ENCODE measurements at places on chromosomes 5 and 9. TPM values are rescaled to one million over a fixed set of nuclear protein-coding genes. Genes with fewer than 3 reads are reported as not detected.

- H3K4me1 ChIP-seq, result no peaks in the 10 kb centered on the region
Measured at GRCh38 chr5:24497591-24498157, 147.1 kb downstream of the CDH10 start.

GRCh38 chr5:174807471-174807870 lies 83.1 kb downstream of the MSX2 start:
- no peak overlapping the region for H3K27ac ChIP-seq
- H3K4me3 ChIP-seq, result no peak overlapping the region
- H3K36me3 ChIP-seq, result no peaks in the 10 kb centered on the region
- no peaks in the 10 kb centered on the region for H3K27me3 ChIP-seq
- no peak for DNase-seq
- H3K4me1 ChIP-seq, result no peaks in the 10 kb centered on the region

GRCh38 chr9:34512131-34513078 lies 10.4 kb downstream of the ENHO start:
- H3K4me1 ChIP-seq, result no peaks in the 10 kb centered on the region
- H3K36me3 ChIP-seq, result no peaks in the 10 kb centered on the region
- no peak overlapping the region for H3K27ac ChIP-seq
- H3K27me3 ChIP-seq, result no peaks in the 10 kb centered on the region
- peak; percentile 51 for DNase-seq
- no peak overlapping the region for H3K4me3 ChIP-seq

GRCh38 chr9:4508246-4508906 lies 18.1 kb downstream of the SLC1A1 start:
- no peaks in the 10 kb centered on the region for H3K36me3 ChIP-seq
- H3K27me3 ChIP-seq, result no peaks in the 10 kb centered on the region
- H3K27ac ChIP-seq, result no peak overlapping the region

DNA sequence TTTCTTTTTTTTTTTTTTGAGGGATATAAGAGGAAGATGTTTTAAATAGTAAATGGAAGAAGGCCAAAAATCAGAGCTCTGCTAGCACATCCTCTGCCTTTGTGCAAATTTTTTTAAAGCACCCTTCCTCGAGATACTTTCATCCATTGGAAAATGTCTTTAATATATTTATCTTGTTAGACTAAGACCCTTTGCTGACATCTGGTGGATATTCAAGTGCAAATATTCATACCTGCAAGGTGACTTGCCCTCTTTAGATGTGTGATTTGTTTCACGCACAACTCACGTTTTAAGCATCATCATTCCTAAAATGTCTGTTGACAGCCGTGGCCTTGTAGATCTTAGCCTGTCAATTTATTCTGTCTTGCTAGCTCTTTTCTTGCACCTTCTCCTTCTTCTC lies 258.5 kb downstream of the AGTPBP1 start:
- no peaks in the 10 kb centered on the region for H3K4me1 ChIP-seq
- H3K27ac ChIP-seq, result no peak overlapping the region
- no peaks in the 10 kb centered on the region for H3K36me3 ChIP-seq
- no peaks in the 10 kb centered on the region for H3K27me3 ChIP-seq

DNA sequence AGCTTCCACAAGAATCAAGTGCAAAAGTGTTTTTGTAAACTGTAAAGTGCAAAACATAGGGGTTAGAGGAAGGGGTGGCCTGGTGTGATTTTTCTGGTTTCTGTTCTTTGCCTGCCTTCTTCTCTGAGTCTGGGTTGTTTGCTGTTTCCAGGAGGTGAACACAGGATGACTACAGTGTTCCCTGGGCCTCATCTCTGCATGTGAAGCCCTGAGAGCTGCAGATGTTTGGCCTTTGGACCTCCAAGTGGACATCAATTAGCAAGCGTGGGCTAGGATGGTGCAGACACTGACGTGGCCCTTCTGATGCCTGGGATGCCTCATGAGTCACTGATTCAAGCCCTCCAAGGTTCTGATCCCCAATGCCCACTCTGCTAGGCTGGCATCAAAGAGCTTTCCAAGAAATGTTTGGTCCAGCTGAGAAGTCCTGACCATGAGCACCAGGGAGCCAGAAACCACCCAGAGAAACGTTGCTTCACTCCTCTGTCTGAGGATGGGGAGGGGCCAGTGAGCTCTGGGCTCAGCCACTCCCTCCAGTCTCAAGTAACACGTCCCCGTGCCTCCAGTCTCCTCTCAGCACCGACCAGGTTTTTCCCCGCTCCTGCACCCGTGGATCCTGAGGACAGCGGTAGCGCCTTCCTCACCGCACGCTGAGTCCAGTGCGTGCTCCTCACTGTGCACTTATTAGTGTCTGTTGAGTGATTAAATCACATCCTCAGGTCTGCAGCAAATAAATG lies 7.6 kb downstream of the IL9 start:
- no peak for DNase-seq
- no peaks in the 10 kb centered on the region for H3K36me3 ChIP-seq
- no peak overlapping the region for H3K27ac ChIP-seq
- H3K4me3 ChIP-seq, result no peak overlapping the region
- no peaks in the 10 kb centered on the region for H3K27me3 ChIP-seq
- no peaks in the 10 kb centered on the region for H3K4me1 ChIP-seq

DNA sequence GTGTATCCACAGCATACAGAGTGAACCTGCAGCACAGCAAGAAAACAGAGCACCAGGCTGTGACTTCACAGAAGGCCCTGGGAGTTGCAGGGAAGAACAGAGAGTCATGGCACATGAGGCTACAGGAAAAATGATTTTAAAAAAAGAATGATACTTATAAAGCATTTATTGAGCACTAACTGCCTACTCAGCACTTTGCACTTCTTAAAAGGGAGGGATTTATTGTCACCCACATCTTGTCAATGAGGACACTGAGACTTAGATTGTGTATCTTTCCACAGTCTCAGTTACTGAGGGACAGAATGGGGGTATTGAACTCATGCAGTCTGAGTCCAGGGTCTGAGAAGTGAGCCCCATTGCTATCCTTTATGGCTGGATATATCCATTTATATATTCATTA lies 244.6 kb upstream of the TRIM32 start:
- no peaks in the 10 kb centered on the region for H3K36me3 ChIP-seq
- no peak overlapping the region for H3K4me3 ChIP-seq
- no peaks in the 10 kb centered on the region for H3K27me3 ChIP-seq
- DNase-seq, result no peak

DNA sequence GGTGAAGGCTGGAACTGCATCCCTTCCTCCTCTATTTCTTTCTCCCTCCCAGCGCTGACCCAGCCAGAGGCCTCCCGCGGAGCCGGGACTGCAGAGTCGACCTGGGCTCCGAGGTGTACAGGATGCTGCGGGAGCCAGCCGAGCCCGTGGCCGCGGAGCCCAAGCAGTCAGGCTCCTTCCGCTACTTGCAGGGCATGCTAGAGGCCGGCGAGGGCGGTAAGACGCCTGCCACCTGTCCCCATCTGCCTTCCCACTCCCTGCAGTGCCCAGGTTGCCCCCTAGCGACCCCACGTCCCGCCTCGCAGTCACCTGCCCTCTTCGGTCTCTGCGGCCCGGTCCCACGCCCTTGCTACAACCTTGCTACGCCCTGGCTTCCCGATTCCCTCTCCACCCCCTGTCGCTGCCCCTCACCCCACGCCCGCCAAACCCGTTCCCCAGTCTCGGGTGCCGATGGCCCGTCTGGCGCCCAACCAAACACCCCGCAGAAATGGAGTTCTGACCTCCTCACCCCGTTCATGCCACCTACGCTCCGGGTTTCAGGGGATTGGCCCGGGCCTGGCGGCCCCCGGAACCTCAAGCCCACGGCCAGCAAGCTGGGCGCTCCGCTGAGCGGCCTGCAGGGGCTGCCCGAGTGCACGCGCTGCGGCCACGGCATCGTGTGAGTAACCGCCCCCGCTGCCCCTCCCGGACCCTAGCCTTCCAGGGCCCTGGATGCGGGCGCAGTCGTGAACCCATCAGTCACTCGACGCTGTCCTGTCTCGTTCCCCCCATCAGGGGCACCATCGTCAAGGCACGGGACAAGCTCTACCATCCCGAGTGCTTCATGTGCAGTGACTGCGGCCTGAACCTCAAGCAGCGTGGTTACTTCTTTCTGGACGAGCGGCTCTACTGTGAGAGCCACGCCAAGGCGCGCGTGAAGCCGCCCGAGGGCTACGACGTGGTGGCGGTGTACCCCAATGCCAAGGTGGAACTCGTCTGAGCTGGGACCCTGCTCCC lies 14.1 kb downstream of the PDLIM4 start:
- no peak for DNase-seq
- no peak overlapping the region for H3K4me3 ChIP-seq
- peaks cover 54% of the 10 kb centered on the region for H3K4me1 ChIP-seq
- no peaks in the 10 kb centered on the region for H3K27me3 ChIP-seq
- peaks cover 15% of the 10 kb centered on the region for H3K36me3 ChIP-seq

- H3K27ac ChIP-seq, result no peak overlapping the region
- no peak overlapping the region for H3K4me3 ChIP-seq
- H3K4me1 ChIP-seq, result no peaks in the 10 kb centered on the region
- no peaks in the 10 kb centered on the region for H3K36me3 ChIP-seq
Measured at GRCh38 chr9:1200847-1201251, 150.7 kb downstream of the DMRT2 start.

- DNase-seq, result peak; percentile 48
- H3K36me3 ChIP-seq, result peaks cover 13% of the 10 kb centered on the region
- H3K27me3 ChIP-seq, result no peaks in the 10 kb centered on the region
- H3K27ac ChIP-seq, result no peak overlapping the region
- H3K4me1 ChIP-seq, result peaks cover 23% of the 10 kb centered on the region
- no peak overlapping the region for H3K4me3 ChIP-seq
Measured at GRCh38 chr5:1793966-1794900, 5.4 kb downstream of the MRPL36 start.

- no peaks in the 10 kb centered on the region for H3K36me3 ChIP-seq
- no peaks in the 10 kb centered on the region for H3K27me3 ChIP-seq
- H3K4me1 ChIP-seq, result no peaks in the 10 kb centered on the region
- H3K27ac ChIP-seq, result no peak overlapping the region
- no peak overlapping the region for H3K4me3 ChIP-seq
- no peak for DNase-seq
Measured at GRCh38 chr5:17796757-17797396, 162.6 kb downstream of the TAF11L14 start.

DNA sequence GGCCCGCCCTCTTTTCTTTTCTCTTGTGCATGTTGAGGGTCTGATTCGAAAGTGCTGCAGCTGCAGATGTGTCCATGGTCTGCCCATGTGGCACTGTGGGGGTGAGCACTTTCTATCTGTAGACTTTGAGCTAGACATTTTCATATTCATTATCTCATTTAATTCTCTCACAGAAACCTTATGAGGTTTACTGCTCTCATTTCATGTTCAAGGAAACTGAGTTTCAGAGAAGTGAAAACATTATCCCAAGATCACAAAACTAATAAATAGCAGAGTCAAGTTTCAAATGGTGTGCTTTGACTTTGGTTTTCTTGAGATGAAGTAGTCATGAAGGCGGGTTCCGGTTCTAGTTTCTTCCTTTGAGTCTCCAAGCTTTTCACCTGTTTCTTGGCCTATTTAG lies 536.5 kb upstream of the ZNF462 start:
- H3K4me3 ChIP-seq, result no peak overlapping the region
- H3K27me3 ChIP-seq, result no peaks in the 10 kb centered on the region
- H3K36me3 ChIP-seq, result no peaks in the 10 kb centered on the region
- no peak for DNase-seq

Gene GLRA1
- not detected for total RNA-seq

Gene PROB1
- 0.36 TPM for total RNA-seq

Gene PDE6A
- not detected for total RNA-seq

Gene PCDHGC4
- total RNA-seq, result 7.5 TPM

Gene BTNL3
- not detected for total RNA-seq

Gene ACTBL2
- not detected for total RNA-seq
